CD4-positive, alpha-beta T cell treated with Interleukin-15 for 1 hour (primary cell): ENCODE measurements at places on chromosomes 3 and 15.

DNA sequence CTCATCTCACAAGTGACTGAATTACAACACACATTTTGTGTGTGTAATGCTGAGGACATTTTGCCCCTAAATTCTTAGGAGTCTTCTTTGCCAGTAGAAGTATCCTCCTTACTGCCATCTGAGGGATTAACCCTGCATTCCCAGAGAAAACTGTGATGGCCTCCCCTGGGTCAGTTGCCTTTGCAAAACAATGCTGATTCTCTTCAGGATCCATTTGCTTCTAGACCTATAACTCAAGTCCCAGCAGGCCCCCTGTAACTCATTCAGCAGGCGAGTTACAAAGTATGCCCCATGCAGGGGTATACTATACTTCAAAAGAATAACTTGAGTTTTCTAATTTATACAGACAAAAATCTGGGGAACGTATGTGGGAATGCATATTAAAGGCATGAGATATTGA, 6.6 kb upstream of the MCF2L2 start:
- DNase-seq = no peak

DNA sequence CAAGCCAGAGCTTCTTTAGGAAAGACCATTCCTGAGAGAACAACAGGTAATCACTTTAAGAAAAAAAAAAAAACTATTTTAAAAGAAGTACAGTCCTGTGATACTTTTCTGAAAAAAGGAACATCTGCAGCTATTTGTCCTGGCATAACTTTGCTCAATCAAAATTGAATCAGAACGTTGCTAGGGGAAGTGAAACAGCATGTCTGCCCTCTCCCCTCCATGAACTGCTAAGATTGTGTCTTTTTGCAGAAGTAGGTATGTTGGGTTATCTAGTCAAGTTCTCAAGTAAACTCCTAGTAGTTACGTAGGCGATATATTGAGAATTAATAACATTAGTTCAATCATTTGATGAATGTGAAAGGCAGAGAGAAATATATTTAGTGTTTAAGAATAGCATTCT, 1013.3 kb downstream of the TUSC7 start:
- DNase-seq = peak; percentile 21

DNA sequence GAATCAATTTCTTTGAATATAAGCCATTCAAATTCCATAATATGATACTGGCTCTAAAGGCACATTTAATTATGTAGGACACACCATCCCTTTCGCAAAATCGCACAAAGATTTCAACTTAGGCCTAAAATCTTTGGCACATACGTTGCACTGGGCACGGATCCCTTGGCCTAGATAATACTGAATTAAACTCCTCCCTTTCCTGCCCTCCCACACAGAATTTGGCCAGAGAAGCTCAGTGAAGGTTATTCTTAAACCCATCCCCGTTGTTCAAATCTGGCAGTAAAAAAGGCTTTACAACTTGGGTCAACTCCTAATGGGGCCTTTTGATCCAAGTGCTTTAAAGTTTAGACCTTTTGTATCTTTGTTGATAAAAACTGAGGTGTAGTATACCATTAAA, 247.2 kb downstream of the PTPRG start:
- no peak for DNase-seq

- DNase-seq = no peak
Observed at GRCh38 chr15:29795610-29796009, 26.7 kb downstream of the TJP1 start.

DNA sequence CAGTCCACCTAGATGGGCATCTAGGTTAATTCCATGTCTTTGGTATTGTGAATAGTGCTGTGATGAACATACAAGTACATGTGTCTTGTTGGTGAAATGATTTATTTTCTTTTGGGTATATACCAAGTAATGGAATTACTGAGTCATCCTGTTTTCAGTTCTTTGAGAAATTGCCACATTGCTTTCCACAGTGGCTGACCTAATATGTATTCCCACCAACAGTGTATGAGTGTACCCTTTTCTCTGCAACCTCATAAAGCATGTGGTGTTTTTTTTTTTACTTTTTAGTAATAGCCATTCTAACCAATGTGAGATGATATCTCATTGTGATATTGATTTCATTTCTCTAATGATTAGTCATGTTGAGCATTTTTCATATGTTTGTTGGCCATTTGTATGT, 86.0 kb upstream of the NDN start:
- no peak for DNase-seq

DNA sequence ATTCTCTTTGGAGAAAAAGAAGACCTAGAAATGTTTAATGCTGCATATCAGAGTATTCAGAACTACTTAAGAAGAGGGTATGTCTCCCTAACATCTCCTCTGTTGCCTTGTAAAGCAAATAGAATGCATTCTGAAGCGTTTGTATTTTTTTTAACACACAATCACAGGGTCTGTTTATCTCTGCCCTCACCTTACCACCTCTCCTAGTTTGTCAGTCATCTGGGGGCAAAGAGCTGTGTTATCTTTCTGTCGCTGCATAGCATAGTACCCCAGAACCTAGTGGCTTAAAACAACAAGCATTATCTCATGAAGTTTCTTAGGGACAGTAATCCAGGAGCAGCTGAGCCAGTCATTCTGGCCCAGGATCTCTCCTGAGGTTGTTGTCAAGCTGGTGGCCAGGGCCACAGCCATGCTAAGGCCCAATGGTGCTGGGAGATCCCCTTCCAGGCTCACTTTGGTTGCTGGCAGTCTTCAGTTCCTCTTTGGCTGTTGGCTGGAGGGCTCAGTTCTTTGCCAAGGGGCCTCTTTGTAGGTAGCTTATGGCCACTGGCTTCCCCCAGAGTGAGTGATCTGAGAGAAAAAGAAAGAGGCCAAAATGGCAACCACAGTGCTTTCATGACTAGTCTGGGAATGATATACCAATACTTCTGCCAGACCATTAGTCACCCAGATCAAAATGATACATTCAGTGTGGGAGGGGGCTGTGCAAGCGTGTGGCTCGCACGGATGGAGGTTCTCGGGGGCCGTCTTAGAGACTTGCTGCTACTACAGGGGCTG, 17.8 kb downstream of the EDEM1 start:
- peak; percentile 31 for DNase-seq

DNA sequence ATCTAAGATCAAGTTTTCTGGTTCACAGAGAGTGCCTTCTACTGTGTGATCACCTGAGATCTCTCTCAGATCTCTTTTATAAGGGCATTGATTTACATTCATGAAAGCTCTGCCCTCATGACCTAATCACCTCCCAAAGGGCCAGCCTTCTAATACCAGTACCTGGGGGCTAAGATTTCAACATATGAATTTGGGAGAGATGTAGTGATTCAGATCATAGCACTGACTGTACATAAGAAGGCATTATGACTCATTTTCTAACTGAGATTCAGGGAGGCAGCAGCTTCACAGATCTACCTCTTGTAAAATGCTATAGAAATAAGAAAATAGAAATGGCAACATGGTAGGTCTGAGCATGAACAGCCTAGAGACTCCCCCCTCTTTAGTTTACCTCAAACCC, 39.6 kb downstream of the VGLL3 start:
- DNase-seq = no peak

DNA sequence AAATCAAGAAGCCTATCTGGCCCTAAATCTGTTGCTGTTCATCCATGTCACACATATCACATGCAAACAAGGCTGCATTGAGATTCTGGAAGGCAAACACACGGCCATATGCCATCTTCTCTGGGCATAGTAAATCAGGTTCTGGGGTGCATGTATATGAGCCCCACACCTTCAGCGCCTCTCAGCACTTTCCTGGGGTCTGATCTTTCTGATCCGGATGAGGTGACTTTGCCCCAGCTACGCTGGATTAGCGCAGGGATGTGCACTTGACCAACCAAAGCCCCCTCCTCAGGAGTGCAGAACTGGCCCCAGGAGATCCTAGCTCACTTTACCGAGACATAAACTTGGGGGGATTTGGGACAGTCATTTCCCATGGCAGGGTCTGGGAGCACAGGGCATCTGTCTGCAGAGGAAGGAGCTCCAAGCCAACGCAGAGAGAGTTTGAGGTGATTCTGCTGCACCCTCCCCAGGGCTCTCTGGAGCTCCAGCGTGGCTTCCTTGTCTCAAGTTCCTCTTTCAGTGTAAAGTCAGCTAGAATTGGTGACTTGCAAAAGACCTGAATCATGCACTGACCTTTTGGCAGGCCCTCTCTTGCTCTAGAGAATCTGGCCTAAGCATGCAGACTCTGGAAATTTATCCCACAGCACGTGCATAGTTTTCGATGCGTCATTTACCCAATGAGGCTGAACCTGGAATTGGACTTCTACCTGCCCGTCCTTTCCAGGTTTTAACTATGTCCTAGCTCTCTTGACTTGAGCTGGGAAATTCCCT, 63.5 kb upstream of the KLF13 start:
- DNase-seq = peak; percentile 75

DNA sequence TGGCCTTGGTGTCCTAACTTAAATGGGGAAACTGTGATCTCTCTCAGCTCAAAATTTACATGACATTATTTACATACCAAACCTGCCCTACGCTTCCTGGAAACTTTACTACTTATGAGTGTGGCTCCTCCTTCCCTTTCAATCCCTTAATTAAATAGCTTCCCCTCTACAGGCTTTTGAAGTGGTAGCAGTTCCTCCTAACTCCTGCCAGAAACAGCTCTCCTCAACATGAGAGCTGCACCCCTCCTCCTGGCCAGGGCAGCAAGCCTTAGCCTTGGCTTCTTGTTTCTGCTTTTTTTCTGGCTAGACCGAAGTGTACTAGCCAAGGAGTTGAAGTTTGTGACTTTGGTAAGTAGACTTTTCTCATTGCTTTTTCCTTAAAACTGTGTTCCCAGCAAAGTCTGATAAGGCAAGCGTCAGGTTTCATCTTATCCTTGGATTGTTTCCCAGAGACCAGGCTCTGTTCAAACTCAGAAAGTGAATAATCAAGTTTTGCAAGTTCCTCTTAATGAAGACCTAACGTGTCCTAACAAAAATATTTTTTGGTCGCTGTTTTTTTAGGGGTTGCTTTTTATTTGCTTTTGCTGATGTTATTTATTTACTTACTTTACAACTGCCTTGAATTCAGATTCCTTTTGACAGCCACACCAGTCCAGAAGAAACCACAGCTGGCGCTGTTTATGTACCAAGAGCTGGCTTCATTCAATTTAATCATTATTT, at the start of gene ACP3:
Gene ACP3, plus strand, starts transcription at position 179 of the 720 bp plus-strand sequence. Its CDS starts 50 bp downstream, at position 229.
- DNase-seq = peak; percentile 30

GRCh38 chr15:63987796-63988378, 58.4 kb downstream of the DAPK2 start:
- no peak for DNase-seq

DNA sequence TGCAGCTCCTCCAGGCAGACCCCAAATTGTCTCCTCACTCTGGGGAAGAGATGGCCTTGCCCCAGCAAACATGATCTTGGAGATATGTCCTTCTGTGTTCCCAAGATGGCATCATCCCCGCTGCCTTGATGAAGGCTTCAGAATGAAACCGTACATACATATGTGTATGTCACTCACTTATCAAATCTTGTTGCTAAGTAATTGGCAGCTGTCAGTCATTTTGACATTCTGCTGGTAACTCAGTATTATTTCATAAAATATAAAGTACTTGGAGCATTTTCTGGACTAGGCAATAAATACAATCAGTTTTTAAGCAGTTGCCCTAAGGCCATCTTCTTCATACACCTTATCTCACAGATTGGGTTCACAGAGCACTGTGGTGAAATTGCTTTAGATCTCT, 62.4 kb downstream of the ARNT2 start:
- DNase-seq = no peak

DNA sequence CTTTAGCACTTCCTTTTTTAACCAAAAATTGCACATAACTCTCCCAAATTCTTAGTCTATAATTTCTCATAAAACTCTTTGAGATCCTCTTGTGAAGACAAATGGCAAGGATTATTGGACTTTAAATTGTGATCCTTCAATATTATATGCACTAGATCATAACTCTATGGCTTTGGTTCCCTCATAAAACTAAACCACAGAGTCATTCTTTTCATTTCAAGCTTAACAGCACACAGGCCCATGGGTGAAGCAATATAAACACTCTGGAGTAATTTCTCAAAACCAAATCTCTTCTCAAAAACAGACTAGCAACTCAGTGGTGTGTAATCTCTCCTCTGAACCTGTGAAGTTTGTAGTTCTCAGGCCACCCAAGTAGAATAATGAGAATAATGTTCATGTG, 171.0 kb upstream of the NECTIN3 start:
- no peak for DNase-seq

GRCh38 chr3:32934150-32934742, 17.2 kb upstream of the CCR4 start:
- DNase-seq = no peak

DNA sequence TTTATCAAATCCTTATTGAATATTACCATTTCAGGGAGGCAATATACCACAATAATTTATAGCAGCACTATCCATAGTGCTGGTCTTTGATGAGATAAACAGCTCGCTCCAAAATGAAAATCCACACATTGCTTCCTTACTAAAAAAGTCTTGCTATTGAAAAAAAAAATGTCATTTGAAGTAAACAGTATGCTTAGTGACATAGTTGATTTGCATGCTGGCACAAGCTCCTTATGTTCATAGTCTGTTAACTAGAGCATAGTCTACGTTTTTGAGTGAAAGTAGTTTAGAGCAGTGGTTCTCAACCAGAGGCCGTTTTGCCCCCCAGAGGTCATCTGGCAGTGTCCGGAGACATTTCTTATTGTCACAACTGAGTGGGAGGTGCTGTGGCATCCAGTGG, 249.4 kb upstream of the PDZRN3 start:
- DNase-seq = no peak

DNA sequence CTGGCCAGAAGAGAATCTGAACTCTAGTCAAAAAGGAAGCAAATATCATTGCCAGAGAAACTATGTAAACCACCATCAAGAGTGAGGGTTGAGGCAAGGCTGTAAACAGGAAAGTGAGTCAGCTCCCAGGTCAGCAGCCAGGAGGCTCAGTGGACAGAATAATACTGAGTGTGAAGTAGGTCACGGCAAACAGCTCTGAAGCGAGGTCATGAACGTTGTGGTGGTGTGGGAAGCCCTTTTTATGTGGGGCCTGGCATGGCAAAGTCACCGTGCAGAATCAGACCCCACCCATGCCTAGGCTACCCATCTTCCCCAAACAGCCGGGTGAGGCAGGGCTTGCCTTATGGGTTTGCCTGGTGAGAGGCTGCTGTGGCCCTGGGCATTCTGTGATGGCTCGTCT, 43.9 kb downstream of the THBS1 start:
- peak; percentile 82 for DNase-seq

- DNase-seq = no peak
Observed at GRCh38 chr3:151526757-151527156, 65.9 kb upstream of the IGSF10 start.

DNA sequence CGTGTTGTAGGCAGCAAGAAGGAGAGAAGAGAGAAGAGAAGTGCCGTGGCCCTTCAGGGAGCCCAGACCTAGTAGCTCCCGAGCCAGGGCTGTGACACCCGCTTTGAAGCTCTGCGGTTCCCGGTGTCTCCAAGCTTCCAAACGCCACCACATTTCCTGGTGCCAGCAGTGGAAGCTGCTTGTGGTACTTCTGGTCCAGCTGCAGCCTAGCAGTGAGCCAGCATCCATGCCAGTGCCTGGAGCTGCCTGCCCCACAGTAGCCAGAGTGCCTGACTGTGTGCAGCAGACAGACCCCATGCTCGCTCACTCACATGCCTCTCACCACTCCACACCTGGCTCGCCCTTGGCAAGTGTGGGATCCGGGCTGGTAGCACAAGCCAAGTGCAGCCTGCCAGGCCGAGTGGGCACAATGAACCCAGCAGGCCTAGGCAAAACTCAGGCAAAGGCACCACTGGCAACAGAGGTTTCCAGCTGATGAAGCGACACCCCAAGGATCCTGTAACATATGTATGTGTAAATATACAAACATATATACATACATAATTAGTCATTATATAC, 85.8 kb downstream of the SERPINI1 start:
- no peak for DNase-seq
